ENCODE measurements at places on chromosomes 12 and 14.

GRCh38 chr14:68633131-68633991 is 159.5 kb downstream of the ZFP36L1 start:
- peak; percentile 63 for DNase-seq

DNA sequence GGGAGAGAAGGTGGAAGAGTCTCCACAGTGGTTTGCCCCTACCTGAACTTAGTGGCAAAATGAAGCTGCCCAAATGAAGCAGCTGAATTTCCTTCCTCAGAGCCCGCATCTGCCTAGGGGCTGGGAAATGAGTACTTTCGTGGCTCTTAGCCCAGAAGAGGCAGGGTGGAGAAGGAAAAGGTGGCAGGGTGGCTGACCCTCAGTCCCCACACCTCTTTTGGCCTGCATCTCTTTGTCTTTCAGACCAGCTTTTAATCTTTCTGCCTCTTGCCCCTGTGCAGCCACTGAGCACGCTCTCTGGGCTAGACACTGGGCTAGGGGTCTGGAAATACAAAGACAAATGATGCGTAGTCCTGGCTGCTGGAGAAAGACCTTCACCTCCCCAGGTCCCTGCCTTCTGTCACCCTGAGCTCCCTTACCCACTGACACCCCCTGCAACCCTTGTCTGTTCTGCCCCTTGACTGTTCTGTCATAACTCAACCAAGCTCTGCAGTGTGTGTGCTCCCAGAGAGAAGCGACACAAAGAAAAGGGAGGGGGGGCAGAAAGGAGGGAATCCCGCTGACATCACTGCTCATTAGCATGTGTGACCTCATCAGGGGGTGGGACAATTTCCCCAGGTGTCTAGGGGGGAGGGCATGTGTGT is 371 bp upstream of the REM2 start:
- no peak for DNase-seq

DNA sequence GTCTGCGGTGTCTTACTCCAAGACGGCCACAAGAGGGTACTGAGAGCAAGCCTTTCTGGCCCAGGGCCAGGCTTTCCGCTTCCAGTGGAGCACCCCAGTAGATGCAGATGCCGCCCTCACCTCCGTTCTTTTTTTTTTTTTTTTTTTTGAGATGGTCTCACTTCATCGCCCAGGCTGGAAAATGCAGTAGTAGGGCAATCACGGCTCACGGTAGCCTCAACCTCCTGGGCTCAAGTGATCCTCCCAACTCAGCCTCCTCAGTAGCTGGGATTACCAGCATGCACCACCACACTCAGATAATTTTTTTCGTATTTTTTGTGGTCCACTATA is 5.6 kb upstream of the LBHD2 start:
- peak; percentile 81 for DNase-seq

- DNase-seq: no peak
These were observed 61.5 kb downstream of the KCNMB4 start for GRCh38 chr12:70427611-70428010.

DNA sequence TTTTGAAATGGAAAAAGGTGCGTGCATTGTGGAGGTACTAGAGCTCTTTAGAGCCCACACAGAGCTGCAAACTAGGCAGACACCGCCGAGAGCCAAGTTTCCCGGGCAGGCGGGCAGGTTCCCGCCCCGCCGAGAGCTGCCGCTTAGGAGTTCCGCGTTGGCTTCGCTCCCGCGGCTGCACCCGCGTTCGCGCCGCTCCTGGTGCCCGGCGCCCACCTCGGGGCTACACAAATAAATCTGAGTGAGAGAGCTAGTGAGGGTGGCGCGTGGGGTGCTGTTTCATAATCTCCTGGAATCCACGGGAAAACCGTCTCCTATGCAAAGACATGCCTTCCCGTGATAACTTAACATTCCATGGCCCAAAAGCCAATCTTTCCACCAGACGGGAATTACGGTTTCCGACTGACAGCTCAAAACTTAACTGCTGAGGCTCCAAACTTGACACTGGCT is 645 bp downstream of the KITLG start:
- DNase-seq: peak; percentile 20

- no peak for DNase-seq
These were observed 15.4 kb upstream of the NIN start for GRCh38 chr14:50846226-50846880.

- DNase-seq: no peak
These were observed 253.2 kb downstream of the CACNA1C start for GRCh38 chr12:2306012-2306411.

GRCh38 chr12:88413646-88414045 is 166.6 kb downstream of the KITLG start:
- no peak for DNase-seq

- no peak for DNase-seq
These were observed 114.0 kb downstream of the SLC38A4 start for GRCh38 chr12:46711756-46712155.

GRCh38 chr12:95881331-95881955 is 22.7 kb downstream of the SNRPF start:
- no peak for DNase-seq

- peak; percentile 58 for DNase-seq
These were observed 247.1 kb downstream of the AKAP6 start for GRCh38 chr14:32576088-32576795.

Measured in posterior cingulate gyrus (tissue), 11 donors.